ENCODE measurements at places on chromosomes 2 and 18.

DNA sequence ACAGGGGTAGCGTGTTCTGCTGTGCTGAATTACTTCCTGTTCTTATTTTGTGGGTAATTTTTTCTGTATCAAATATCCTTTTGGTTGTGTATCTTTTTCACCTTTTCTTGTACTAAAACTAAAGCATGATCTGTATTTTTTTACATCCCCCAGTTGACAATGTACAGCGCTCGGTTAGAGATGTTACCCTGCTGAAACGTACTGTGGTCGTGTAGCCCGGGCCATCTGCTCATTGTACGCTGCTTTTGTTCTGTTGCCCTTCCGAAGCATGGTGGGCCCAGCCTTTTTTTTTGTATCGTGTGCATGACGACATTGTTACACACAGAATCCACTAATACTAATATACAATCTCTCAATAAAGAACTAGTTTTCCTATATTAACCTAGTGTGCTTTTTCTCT is 233.1 kb downstream of the HAUS1 start:
- no peak for DNase-seq

DNA sequence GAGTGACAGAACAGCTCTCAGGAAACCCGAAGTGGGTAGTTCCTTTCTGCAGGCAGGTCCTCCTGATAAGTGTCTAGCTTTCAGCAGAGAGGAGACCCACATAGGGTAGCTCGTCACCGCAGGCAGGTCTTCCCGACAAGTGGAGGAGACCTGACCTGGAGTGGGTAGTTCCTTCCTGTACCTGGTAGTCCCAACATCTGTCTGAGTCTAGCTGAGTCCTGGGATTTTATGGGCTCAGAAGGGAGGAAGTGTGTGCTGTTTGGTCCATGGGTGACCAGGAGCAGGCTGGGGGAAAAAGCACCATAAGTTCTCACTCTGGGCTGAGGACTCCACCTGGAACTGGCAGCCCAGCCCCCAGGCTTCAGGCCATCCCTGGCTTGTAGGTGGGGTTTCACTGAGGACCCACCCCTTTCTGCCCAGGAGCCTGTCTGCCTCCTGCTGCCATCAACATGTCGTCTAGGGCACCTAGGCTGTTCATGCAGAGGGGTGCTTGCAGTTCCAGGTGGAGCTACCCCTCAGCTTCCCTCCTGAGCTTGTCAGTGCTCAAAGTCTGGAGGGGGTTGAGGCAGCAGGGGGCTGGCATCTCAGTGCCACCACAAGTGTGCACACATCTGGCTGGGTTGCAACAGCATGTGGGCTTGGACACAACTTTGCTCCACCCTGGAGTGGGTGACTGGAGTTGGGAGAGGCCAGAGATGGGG is 9.4 kb downstream of the DYSF start:
- DNase-seq = no peak

DNA sequence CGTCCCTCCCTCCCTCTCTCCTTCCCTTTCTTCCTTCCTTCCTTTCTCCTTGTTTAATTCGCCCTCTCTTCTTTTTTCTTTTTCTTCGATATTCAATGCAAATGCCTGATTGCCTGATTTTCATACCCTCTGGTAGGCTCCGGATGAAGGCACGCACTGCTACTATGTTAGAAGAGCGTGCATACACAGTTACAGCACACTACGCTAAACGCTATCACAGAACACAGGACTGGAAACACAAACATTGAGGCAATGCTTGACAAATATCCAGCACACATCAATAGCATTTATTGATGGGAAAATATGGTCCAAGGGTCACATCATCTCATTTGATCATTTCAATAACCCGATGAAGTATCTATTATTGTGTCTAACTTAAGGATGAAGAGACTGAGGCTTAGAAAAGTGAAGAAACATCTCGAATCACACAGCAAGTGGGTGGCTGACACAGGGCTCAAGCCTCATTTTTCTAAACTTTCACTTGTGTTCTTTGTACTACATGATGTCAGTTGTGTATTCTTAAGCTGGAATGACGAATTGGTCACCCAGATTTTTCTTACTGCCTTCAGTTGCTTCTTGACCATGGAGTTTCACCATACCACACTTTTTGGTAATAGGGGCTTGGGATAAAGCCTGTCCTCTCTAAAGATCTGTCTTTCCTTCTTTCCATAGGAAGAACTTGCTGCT is 101.8 kb downstream of the TRIB2 start:
- DNase-seq = no peak

GRCh38 chr2:203437511-203437910 is 97.6 kb downstream of the RAPH1 start:
- no peak for DNase-seq

DNA sequence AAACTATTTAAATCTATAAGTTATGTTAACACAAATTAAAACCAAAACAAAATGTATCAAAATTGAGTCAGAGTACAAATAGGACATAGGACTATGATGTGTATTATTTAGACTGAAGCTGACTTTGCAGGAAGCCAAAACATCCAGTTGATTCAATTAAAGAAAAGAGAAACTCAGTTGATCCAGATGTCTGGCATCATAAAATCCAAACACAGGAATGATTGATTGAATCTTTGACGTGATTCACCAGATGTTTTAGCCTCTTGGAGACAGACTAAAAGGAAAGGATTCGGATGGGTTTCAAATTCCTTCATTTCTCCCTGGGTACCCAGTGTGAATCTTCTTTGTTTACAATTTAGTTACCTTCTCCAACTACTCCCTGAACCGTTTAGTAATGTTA is 272.9 kb downstream of the IRS1 start:
- DNase-seq = no peak

DNA sequence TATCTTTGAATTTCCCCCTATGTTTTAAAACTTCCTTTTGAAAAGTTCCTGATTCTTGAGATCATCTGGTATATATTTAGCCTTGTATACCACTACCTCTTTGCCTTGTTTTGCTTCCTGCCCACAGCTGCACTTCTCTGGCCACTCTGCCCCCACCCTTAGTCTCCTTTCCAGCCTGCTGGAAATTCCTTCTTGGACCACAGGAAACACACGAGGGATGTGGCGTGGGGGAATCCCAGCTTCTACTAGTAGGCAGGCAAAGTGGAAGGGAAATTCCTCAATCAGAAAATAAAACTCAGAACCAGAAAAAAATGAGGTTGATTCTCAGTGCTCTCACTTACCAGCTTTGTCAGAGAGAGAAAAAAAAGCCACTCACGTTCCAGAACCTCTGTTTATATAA is 13.4 kb downstream of the IL18RAP start:
- DNase-seq = no peak

GRCh38 chr18:59876310-59876626 is 23.5 kb upstream of the PMAIP1 start:
- DNase-seq = no peak

DNA sequence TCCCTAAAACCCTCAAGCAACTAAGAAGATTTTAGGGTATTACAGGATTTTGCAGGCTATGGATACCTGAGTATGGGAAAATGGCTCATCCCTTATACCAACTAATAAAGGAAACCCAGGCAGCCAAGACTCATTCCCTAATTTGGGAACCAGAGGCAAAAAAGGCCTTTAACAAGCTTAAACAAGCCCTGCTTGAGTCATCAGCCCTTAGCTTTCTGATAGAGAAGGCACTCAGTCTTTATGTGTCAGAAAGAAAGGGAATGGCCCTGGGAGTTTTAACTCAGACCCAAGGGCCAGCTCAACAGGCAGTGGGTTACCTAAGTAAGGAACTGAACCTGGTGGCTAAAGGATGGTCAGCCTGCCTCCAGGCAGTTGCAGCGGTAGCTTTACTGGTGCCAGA is 96.9 kb upstream of the RMP24 start:
- no peak for DNase-seq

- no peak for DNase-seq
These were observed 30.0 kb upstream of the KLHL29 start for GRCh38 chr2:23355001-23355400.

DNA sequence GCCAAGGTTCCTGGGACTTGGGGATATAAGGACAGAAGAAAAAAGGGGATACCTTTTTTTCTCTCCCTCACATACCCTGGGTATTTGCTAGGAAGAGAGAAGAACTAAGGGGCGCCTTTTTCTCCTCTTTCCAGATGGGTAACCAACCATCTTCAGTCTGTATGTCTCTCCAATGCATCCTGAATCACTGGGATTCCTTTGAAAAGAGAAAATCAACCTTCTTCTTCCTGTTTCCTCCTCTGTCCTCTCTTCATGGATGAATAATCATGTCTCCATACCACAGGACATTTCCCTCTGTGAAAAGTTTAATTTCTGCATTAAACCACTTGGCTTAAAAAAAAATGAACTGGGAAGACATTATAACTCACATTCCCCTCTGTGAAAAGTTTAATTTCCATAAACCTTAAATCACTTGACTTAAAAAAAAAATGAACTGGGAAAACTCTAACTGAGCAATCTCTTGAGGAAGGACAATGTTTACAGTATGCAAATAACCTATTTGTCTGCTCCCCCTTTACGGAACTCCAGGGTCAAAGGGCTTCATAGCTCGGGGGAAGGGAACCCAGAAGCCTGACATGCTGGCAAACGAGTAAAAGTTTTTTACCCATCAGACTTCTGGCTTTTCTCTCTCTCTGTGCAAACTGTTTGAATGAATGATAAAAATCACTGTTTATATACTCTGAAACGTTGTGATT is 56.7 kb upstream of the FAM98A start:
- no peak for DNase-seq

DNA sequence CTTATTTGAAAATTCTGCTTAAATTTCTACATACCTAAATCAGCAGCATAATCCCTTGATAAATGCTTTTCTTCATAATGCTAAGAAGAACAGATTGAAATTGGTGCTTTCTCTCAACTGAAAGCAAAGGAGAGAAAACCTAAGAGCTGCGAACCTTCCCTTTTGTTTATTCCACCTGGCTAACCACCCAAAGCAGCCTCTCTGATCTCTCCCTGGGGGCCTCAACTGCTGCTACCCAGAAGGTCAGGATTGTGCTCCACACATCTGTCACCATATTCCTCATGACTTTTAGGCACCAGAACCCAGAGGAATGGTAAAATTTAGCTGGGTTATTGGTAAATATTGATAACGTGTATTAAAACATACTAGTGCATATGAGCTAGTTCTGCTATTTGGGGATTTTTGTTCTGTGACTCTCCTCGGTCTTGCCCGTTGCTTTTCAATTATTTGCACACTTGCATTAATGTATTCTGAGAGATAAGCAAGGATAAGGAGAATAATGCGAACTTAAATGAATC is 334.1 kb downstream of the RIT2 start:
- DNase-seq = no peak

- no peak for DNase-seq
These were observed 788.7 kb upstream of the KLHL29 start for GRCh38 chr2:22596306-22596705.

DNA sequence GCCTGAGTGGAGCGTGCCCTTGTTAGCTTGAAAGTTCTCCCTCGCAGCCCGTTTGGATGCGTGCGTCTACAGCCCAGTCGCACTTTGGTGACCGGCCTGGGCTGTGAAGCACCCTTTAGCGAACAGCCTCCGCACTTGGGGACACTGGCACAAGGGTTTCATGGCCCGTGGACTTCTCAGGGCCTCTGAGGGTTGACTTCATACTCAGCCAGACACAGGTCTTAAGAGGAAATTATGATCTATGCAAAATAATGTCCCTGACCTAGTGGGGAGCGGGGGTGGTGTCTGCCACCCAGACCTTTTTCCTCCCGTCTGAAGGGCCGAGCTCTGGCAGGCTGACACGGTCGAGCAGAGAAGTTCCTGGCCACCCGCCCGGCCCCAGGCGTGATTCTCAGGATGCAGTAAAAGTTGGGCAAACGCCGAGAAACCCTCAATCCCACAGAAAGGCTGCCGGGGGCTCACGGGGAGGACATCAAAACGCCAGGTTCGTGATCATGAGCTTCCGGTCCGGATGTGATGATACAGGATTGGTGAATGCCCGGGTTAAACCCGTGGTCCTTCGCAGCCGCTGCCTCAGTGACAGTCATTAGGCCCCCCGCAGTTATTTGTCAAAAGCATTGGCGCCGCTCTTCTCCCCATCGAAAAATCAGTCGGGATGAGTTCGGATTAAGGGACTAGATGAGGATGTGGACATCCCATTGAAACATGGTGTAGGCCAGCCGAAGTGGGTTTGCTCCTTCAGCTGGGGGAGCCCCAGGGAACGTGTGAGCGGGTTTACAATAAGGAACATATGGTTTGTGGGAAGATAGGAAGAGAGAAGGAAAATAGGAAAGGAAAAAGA is 3.6 kb upstream of the PAX3 start:
- no peak for DNase-seq

- DNase-seq = no peak
These were observed 349.4 kb upstream of the POU3F3 start for GRCh38 chr2:104504331-104505073.

DNA sequence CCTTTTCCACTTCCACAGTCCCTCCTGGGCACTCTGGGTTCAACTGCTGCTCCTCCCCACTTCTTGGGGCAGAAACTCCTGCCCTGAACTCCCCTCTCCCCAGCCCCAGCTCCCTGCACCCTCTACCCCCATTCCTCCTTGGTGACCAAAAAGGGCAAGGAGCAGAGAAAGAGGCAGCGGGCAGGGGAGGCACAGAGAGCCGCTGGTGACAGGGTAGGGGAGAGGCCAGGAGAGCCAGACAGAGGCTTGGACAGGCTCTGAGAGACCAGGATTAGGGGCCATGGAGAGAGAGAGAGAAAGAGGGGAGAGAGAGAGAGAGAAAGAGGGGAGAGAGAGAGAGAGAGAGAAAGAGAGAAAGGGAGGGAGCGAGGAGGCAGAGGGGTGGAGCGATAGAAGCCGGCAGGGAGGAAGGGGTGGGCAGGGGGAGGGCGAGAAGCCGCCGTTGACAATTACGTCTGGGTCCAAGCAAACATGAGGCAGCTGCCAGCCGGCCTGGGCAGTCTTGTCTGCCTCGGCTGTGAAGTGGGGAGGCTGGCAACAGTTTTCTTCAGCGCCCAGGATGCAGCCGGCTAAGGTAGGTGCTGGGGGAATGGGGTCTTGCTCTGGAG is at the start of gene KCNIP3:
Gene KCNIP3 (plus strand): TSS at position 468 of the 608 bp plus-strand sequence. CDS start 92 bp downstream, at position 560.
- DNase-seq = no peak

DNA sequence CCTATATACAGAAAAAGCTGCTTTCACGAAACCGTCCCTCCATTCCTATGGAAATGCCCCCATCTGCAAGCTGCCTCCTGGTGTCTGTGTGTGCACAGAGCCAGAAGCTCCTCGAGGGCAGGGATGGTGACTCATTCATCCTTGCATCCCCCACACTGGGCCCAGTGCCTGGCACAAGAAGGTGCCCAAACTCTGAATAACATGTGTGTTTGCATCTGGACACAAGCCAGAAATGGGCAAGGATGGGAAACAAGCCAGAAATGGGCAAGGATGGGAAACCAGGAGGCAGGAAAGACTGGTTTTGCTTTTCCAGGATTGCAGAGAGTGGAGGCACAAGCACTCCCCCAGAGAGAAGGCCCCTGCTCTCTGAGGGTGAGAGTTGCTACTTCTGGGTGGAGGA is 313.9 kb downstream of the CELF4 start:
- DNase-seq = no peak

GRCh38 chr2:65537651-65538385 is 105.4 kb upstream of the SPRED2 start:
- no peak for DNase-seq

DNA sequence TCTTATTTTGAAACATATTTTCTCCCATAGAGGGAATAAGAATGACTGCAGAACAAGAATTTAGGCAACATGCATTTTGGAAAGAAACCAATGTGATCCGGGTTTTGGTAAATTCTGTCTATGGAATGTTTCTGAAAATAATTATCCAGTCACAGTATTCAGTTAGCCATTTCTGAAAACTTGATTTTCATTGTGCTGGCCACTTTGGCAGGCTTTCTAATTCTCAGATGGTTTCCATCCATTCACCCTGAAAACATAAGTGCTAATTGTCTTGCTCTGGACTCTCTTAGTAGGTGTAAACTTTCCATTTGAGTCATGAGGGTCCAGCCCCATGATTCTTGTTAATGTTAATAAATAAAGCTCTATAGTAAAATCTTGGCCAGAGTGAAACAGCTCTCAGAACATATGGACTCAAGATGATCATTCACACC is 176.5 kb downstream of the RBM43 start:
- DNase-seq = no peak

GRCh38 chr2:35978218-35978617 is 377.4 kb upstream of the CRIM1 start:
- no peak for DNase-seq

All from activated CD4-positive, CD25-positive, alpha-beta regulatory T cell treated with anti-CD3 and anti-CD28 coated beads, Interleukin-2, amount 50 U/mL, for 16 hours (primary cell).